Bone marrow (tissue), 2 donors: ENCODE measurements at places on chromosomes 6 and 20.
A peak's percentile ranks its signal among the peaks of the same experiment; 100 is the strongest.

DNA sequence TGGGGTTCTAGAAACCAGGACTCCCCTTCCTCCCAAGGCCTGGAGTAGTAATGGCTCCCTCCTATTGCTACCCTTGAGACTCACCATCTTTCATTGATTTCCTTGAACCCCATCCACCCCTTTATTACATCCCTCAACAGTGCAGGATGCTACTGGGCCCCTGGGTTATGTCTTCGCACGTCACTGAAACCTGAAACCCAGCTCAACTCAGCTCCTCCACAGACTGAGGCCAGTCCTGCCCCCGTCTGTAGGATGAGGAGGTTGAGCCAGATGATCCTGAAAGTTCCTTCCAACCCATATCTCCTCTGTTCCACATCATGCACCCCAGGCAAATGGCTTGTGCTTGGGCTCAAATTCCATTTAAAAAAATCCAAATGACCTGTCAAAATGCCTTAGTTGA, 21.4 kb downstream of the CPNE5 start:
- DNase-seq = no peak

GRCh38 chr6:17388365-17388764, 5.0 kb upstream of the CAP2 start:
- no peak for DNase-seq

- DNase-seq = no peak
These were observed 33.1 kb upstream of the CDYL start for GRCh38 chr6:4743062-4743461.

- peak; percentile 4 for DNase-seq
These were observed 1.5 kb downstream of the WDR27 start for GRCh38 chr6:169700296-169700695.

- no peak for DNase-seq
These were observed 482.5 kb downstream of the C6orf118 start for GRCh38 chr6:164826831-164827468.

DNA sequence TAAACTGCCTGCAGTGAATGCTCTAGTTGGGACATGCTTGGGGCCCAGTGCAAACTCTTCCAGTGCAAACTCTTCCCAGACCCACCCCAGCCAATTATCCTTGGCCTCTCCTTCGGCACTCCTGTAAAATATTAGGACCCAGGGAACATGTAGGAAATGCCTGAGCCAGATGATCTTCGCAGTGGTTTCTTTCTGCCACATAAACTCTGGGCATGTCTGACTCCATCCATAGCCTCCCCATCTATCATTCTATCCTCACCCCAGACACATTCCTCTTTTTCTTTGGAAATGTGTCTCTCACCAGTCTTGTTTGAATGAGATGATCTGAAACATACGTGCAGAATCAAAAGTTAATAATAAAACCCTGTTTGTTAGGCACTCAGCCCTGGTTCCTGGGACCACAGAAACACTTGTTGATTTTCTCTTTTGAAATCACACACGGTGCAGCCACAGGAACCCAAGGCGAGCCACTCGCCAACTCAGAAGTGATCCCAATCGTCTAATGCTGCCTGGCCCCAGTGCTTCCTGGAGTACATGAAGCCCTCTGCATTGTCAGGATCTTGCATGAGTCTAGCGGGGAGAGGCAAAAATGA, 108.9 kb upstream of the CST7 start:
- no peak for DNase-seq

DNA sequence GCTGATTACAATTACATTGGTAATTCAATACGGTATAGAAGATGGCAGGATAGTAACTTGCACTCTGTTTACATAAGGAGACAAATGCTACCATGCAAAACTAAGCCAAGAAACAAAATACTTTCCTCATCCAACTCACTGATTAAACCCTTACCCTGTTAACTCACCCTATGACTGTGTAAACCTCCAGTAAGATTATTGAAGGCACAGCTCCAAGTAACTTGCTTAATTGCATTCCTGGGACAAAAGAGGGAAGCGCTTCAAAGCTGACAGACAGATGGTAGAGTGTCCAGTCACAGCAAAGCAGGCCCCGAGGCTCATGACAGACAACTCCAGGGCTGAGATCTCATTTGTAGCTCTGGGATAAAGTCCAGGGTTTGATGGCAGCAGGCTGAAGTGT, 6.9 kb upstream of the KIF16B start:
- DNase-seq = no peak

DNA sequence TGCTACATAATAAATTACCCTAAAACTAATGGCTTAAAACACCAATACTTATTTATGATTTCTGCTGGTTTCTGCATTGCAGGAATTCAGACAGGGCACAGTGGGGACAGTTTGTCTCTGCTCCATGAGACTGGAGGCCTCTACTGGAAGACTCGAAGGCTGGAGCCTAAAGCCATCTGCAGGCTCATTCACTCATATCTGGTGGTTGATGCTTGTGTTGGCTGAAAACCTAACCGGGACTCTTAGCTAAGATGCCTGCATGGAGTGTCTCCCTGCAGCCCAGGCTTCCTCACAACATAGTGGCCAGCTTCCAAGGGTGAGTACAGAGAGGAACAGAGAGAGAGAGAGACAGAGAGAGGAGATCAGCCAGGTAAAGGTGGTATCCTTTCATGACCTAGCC, 195.5 kb upstream of the FOXA2 start:
- DNase-seq = no peak

GRCh38 chr20:61764471-61765025, 301.1 kb downstream of the TAF4 start:
- no peak for DNase-seq

DNA sequence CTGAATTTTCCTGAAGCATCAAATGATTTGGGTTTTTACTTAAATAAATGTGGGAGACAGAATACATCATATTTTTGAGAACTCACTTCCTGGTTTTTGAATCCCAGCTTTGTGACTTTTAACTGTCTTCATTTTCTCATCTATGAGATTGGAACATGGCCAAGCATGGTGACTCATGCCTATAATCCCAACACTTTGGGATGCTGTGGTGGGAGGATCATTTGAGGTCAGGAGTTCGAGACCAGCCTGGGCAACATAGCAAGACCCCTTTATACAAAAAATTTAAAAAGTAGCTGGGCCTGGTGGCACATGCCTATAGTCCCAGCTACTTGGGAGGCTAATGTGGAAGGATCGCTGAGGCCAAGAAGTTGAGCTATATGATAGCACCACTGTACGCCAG, 122.3 kb downstream of the QKI start:
- no peak for DNase-seq

GRCh38 chr6:134420614-134421181, 102.8 kb upstream of the SGK1 start:
- DNase-seq = no peak

DNA sequence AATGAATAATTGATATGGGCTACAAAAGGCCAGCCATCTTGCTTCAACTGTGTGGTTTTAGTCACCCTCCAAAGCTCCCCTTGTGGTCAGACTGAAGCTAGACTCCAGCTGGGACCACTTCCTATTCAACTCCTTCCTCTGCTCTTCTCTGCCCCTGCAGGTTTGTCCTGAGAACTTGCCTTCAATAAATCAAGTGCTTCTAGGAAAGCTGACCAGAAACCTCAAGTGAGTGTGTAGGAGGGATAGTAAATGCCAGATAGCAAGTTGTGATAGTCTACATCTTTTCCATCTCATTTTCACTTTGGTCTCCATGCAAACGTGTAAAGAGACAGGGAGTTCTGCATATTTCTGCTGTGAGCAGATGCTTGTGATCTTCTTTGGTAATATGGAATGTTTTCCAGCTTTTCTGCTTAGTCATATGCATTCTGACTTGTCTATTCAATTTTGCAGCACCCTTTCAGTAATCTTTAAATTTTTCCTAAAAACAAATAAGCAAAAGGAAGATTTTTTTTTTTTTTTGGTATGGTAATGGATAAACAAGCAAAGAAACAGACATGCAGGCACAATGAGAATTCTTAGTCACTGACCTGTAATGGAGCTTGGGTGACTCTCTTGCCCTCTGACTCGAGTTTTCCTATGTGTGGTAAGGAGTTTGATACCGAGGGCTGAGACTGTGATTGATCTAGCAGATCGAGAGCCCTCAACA, 201.3 kb upstream of the BTBD3 start:
- no peak for DNase-seq

DNA sequence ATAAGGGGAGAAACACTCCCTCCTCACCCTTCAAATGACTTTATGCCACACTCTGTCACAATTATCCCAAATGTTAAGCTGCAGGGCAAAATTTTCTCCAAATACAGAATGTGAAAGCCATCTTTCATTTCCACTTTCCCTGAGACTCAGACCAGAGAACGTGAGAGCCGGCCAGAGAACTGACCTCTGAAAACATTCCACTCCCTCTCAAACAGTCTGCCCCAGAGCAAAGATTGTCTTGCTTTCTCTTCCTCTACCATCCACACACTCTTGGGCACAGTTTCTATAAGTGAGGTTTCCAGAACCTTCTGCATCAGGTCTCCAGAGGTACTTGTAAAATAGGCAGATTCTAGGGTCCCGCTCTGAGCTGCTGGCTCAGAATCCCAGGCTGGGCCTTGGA, 278.1 kb downstream of the FRK start:
- no peak for DNase-seq

- no peak for DNase-seq
These were observed 388.0 kb downstream of the GJA1 start for GRCh38 chr6:121823437-121823851.

GRCh38 chr6:26478985-26479278, 21.2 kb upstream of the BTN1A1 start:
- no peak for DNase-seq

DNA sequence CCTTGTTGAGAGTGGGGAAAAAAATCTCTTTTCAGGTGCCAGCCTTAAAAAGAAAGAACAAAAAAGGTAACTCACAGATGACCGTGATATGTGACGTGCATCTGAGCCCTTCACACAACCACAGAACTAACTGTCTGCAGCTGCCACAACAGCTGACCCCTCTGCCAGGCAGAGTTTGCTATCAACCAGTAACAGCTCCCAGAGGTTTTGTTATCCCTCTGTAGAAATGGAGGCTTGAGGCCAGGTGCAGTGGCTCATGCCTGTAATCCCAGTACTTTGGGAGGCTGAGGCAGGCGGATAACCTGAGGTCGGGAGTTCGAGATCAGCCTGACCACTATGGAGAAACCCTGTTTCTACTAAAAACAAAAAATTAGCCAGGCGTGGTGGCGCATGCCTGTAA, 42.8 kb downstream of the SLC52A3 start:
- no peak for DNase-seq

DNA sequence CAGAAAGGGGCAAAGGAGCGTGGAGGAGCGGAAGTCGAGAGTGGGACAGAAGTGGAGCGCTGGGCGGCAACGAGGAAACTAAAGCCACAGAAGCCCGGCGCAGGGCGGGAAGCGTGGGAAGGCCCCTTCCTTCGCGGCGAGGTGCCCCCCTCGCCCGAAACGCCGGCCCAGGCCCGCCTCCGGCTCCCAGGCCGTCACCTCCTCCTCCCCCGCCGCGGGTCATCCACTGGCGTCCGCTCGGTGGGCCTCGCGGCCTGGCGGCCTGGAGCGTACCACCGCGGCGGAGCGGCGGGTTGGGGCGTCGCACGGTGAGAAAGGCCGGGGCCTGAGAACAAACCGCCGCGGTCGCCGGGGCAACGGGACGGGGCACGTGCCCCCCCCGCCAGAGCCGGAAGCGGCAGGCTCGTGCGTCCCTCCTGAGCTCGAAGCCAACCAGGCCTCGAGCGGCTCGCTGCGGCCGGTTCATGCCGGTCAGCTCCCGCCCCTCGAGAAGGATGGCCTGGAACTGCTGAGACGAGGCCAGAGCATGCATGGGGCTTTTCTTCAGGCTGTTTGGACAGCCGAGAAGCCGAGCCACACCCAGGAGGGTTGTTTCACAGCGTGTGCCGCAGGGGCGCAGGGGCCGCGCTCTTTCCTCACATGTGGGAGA, at the start of gene TCP11:
Gene TCP11, minus strand, starts transcription at position 333 of the 649 bp plus-strand sequence. CDS start 469 bp downstream, outside the sequence.
- DNase-seq = no peak

DNA sequence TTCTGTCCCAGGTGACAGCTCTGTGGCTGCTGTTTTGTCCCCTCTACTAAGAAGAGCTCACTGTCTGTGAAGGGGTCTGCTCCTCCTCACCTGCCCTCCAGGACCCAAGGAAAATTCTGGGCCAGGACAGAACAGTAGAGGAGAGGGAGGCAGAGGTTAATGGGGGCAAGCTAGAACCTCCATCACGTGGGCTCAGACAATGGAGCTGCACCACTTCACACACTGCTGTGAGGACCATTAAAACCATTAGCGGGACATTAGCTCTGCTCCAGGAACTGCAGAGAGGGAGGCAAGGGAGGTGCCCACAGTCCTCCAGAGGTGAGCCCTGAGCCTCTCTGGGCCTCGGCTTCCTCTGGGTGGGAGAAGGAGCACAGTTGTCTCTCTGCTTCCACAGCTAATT, 78.4 kb downstream of the NOL4L start:
- no peak for DNase-seq

DNA sequence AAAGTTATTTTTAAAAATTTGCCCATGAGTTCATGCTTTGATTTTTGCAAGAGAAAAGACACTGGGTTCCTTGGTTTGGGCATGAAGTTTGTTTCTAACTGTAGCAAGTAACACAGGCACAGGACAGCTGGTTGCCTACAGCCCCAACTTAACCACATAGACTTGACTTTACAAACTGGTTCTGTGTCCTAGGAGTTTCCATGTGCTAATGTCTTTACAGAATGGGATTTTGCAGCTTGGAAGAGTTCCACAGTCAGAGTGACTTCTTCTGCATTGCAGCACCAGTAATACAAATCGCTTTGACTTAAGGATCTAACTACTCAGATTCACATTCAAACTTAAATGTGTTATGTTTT, 44.3 kb downstream of the OR2B2 start:
- no peak for DNase-seq

DNA sequence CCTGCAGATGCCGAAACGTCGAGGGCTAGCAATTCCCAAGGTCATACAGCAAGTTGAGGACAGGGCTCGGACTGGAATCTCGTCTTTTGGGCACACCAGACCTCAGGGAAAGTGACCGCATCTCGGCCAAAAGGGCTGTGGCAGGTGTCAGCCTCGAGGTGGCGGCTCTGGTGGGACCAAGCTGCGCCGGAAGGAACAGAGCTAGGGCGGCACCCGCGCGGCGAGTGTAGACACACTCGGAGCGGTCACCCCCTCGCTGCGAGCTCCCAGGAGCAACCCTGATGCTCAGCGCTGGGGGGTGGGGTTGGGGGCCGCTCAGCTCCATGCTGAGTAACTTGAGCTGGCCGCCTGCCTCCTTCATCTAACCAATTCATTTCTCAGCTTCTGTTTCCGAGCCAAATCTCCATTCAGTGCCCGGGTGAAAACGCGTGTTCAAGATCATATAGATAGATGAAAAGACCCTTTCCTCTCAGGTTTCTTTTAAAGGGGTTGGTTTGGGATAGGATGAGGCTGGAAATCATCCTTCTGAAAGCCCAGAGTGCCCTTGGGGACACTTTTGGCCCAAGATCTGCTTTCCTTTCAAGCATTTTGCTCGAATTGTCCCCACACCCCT, 2.2 kb upstream of the TUBB2B start:
- DNase-seq = no peak

GRCh38 chr6:71524201-71524600, 235.6 kb downstream of the OGFRL1 start:
- no peak for DNase-seq

- DNase-seq = no peak
These were observed 208.0 kb upstream of the SASH1 start for GRCh38 chr6:148134592-148134991.

GRCh38 chr20:19015351-19016139, 196.9 kb upstream of the SLC24A3 start:
- no peak for DNase-seq

GRCh38 chr6:14509120-14509519, 391.5 kb downstream of the CD83 start:
- DNase-seq = no peak
